ENCODE measurements at places on chromosomes 11 and 22.

DNA sequence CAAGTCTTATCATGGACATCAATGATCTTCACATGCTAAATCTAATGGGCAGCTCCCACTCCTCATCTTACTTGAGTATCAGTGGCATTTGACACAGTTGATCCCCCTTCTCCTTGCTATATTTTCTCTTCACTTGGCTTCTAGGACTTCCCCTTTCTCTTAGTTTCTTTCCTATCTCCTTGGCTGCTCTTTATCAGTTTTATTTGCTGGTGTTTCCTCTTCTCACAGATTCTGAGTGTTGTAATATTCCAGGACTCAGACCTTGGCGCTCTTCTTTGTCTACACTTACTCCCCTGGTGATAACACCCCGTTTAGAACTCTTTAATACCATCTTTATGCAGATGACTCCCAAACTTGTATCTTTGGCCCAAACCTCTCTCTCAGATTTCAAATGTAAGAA, 33.9 kb upstream of the RASSF10 start:
- no peak for DNase-seq

DNA sequence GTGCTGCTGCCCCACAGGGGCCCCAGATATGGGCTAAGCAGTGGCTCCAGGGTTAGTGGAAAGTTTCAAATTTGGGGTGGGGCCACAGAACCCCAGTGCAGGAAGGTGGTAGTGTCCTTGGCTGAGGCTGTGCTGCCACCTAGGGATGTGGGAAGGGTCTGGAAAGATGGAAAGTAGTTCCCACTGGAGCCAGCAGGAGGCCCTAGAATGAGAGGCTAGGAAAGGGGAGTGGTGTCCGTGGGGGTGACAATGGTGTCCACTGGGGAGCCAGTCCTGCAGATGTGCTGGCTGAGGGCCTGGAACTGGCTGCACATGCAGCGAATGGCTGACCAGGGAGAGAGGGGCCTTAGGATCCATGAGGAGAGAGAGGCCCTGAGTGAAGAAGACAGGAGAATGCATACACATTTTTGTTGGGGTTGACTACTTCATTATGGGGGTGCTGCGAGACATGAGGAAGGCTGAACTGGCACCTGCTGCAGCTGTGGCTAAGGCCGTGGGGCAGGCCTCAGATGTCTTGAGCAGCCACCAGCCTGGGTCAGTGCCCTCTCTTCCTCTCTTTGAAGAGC, 21.1 kb downstream of the RFPL3 start:
- DNase-seq, result no peak

DNA sequence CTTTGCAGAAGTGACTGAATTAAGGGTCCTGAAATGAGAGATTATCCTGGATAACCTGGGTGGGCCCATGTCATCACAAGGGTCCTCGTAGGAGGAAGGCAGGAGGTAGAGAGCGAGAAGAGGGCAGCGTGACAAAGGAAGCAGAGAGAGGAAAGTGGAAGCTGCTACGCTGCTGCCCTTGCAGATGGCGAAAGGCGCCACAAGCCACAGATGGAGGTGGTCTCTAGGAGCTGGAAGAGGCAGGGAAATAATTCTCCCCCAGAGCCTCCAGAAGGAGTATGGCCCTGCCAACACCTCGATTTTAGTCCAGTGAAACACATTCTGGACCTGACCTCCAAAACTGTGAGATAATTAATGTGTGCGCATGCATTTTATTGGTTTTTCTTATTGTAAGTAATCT, 13.4 kb downstream of the TMEM184B start:
- no peak for DNase-seq

- no peak for DNase-seq
Measured at GRCh38 chr22:38422611-38423511, 32.1 kb downstream of the KCNJ4 start.
